Tongue (tissue), 3 donors: ENCODE measurements at places on chromosomes 6 and 20. TPM values are rescaled to one million over a fixed set of nuclear protein-coding genes. Genes with fewer than 3 reads are reported as not detected.

- DNase-seq, result no peak
Observed at GRCh38 chr6:87641065-87641692, 51.2 kb downstream of the ORC3 start.

GRCh38 chr6:3946778-3947177, 97.6 kb downstream of the FAM50B start:
- DNase-seq, result peak; percentile 44

DNA sequence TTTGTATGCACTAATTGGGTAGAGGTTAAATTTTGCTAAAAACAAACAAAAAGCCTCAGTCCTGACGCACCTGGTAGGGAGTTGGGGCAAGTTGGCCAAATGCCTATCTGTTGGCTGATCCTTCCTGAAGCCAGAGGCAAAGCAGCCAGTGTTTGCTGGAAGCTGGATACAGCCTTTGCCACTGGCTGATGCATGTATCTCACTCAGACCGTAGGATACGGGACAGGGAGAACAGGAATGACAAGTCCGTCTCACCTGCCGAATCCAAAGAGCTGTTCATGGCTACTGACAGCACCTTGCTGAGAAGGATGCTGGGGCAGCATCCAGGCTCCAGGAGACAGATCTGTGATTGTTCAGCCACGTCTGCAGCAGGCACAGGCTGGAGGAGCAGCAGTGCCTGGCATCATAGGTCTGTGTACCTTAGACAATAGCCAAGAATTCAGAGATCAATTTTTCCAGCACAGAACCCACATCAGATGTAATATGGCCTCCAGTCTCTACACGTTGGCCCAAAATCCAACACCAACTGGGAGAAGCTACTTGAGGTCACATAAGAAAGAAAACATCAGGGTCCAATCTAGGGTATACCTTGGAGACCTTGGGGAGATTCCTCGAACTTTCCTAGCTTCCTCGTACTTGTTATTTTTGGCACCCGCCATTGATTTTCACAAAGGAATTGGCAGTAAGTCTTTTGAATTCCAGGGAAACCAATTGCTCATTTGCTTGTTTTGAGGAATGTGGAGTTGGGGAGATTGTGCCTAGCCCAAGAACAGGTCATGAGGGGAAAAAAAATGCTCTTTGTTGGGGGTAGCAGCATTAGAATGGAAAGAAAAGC, 108.5 kb upstream of the ARMC2 start:
- no peak for DNase-seq

- no peak for DNase-seq
Observed at GRCh38 chr6:94510877-94511276, 1066.5 kb upstream of the MANEA start.

- DNase-seq, result no peak
Observed at GRCh38 chr6:43949551-43949991, 177.7 kb downstream of the MRPL14 start.

DNA sequence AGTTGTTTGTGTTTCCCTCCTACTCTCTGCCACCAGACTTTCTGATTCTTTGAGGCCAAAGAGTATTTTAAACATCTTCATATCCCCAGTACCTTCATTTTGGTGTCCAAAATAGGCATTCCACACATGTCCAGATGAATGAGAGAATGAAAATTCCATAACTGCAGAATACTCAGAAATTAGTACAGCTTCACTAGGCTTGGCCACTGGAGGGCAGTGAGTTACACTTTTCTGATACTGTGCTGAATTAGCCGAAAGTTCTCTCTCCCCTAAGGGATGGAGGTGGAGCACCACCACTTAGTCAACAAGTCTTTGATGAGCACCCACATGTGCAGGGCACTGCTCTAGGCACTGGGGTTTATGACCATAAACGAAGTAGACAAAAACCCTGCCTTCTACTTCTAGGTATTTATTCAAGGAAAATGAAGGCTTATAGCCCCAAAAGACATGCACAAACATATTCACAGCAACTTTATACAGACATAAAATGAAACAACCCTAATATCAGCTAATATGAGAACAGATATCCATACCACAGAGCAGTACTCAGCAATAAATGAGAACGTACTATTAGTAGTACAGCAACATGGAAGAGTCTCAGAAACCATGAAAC, 46.1 kb upstream of the TMEM217 start:
- DNase-seq, result peak; percentile 57

DNA sequence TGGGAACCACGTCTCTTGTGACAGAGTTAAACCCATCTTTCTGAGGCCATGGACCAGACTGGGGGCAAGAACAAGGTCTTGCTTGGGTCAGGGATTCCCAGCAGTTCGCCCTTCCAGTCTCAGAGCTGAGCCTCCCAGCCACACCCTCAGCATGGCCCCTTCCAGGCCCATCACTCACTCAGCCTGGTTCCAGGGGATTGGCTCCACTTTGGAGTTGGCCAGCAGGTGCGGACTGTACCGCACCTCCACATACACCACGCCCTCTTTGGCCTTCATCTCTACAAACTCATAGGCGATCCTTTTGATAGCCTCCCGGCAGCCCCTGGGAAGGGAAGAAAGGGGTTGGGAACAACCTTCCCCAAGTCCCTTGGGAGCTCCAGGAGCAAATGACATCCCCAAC, 25.2 kb downstream of the ADA start:
- no peak for DNase-seq

Gene TNFRSF6B
- total RNA-seq, result 1.1 TPM

Gene NPBWR2
- total RNA-seq, result not detected

Gene OLIG3
- not detected for total RNA-seq
